Astrocyte of the hippocampus (primary cell): ENCODE measurements at places on chromosomes 1 and 21.
A peak's percentile ranks its signal among the peaks of the same experiment; 100 is the strongest.

DNA sequence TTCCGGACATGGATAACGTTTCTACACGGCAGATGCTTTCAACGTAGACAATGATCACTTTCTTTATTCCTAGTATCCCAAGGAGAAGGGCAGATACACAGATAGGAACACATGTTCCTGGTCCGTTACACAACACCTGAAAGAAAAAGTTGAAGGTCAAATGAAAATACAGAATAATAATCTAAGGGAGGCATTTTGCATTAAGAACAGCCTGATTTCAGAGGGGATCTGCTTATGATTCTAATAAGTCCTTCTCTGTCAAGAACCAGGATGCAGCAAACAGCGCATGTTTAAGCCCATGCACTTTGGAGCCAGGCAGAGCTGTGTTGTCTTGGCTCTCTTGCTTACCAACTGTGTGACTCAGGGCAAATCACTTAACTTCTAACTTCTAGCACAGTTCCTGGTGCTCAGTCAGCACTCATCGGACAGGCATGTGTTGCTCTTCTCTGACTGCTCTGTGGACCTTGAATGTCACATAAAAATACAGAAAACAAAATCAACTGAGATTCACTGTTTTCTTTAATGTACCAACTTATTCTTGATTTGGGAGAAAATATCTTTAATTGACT, 56.3 kb upstream of the CNN3 start:
- peak; percentile 56 for DNase-seq

GRCh38 chr1:168380945-168381344, 100.3 kb downstream of the TBX19 start:
- DNase-seq: no peak

- no peak for DNase-seq
Measured at GRCh38 chr1:59355361-59355760, 58.5 kb downstream of the FGGY start.

DNA sequence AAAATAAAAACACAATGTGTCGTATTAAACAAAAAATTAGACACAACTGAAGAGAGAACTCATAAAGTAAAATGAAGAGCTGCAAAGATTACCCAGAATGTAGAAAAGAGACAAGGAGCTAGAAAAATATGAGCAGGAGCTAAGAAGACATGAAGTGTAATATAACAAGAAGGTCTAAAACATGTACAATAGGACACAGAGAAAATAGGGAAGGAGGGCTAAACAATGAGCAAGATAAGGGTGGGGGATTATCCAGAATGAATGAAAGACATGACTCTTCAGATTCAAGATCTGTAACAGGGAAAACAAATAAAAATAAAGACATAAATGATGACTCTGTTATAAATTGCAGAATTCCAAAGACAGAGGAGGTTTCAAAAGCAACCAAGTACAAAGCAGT, 38.3 kb downstream of the PRDM15 start:
- DNase-seq: no peak

- no peak for DNase-seq
Measured at GRCh38 chr1:156796340-156797097, 20.1 kb downstream of the SH2D2A start.

GRCh38 chr1:14549897-14550620, 48.4 kb upstream of the KAZN start:
- no peak for DNase-seq

- no peak for DNase-seq
Measured at GRCh38 chr1:206698011-206698410, 13.3 kb downstream of the MAPKAPK2 start.

GRCh38 chr1:90100566-90100965, 105.7 kb downstream of the ZNF326 start:
- no peak for DNase-seq

DNA sequence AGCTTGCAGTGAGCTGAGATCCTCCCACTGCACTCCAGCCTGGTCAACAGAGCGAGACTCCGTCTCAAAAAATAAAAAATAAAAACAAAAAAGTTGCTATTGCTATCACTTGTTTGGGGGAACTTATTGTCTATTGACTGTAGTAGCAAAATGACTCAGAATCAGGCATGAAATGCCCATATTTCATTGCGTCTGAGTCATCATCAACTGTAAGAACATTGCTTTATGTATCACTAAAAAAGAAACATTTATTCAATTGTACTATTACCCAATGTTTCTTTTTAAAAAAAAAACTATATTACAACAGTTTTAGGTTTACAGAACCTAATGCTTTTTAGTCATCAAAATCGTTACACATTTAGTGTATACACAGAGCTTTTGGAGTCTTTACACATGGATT, 91.0 kb upstream of the FMN2 start:
- DNase-seq: peak; percentile 9

- no peak for DNase-seq
Measured at GRCh38 chr1:201169203-201169602, 14.9 kb upstream of the TMEM9 start.

DNA sequence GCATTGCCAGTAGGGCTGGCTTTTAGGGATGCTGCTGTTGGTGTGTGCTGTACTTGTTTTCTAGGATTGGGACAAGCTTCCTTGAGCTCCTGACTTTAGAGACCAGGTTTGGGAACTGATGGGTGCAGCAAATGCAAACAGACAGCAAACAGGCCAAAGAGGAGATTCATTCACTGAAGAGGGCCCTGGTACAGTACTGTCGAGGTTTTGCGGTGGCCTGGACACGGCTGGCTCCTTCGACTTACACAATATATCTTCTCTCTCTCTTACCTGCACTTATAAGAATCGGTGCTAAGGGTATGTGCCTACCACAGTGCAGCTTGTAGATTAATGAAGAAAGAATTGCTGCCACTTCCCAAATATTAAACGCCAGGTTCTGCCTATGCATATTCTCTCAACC, 44.6 kb downstream of the ATP1A1 start:
- DNase-seq: no peak

GRCh38 chr1:223667484-223668182, 2.1 kb upstream of the CAPN8 start:
- DNase-seq: no peak

GRCh38 chr1:7570311-7570710, 200.8 kb upstream of the VAMP3 start:
- DNase-seq: no peak

GRCh38 chr1:51264451-51264850, 28.4 kb downstream of the RNF11 start:
- peak; percentile 92 for DNase-seq

DNA sequence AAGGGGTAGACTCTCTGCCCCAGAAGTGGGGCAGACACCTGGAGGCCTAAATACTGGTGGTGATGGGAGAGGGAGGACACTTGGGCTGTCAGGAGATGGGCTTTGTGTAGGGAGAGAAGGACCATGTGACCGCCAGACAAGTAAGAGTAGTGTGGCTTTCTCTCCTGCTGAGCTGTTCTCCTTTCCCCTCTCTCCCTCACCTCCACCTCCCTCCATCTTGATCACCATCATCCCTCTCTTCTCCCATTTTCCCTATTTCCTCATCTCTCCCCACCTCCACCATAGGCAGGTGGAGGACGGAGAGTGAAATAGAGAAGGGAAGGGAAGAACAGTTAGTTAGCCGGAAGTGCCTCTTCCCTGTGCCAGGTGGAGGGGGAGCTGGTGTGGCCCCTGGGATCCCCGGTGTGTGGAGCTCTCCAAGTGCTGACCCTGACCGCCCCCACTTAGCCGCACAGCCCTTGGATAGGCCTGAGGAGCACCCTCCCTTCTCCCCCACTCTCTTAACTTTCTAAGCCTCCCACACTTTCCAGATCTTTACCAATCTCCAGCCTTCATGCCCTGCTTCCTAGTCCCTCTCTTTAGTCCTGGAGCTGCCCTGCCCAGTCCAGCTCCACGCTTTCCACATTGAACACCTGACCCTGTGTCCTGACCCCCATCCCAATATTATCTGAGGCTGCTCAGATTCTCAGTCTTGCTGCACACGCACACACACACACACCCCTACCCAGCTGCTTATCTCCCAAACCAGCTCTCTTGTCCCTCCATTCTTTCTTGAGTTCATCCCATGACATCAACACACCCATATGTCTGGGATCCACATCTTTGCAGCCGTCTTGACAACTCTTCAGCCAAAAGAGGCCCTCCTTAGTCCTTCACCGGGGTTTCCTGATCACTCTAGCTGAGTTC, 1.5 kb downstream of the CELF3 start:
- DNase-seq: no peak
